GM13977 (cell line): ENCODE measurements at places on chromosomes 11 and 22.
A peak's percentile ranks its signal among the peaks of the same experiment; 100 is the strongest.

DNA sequence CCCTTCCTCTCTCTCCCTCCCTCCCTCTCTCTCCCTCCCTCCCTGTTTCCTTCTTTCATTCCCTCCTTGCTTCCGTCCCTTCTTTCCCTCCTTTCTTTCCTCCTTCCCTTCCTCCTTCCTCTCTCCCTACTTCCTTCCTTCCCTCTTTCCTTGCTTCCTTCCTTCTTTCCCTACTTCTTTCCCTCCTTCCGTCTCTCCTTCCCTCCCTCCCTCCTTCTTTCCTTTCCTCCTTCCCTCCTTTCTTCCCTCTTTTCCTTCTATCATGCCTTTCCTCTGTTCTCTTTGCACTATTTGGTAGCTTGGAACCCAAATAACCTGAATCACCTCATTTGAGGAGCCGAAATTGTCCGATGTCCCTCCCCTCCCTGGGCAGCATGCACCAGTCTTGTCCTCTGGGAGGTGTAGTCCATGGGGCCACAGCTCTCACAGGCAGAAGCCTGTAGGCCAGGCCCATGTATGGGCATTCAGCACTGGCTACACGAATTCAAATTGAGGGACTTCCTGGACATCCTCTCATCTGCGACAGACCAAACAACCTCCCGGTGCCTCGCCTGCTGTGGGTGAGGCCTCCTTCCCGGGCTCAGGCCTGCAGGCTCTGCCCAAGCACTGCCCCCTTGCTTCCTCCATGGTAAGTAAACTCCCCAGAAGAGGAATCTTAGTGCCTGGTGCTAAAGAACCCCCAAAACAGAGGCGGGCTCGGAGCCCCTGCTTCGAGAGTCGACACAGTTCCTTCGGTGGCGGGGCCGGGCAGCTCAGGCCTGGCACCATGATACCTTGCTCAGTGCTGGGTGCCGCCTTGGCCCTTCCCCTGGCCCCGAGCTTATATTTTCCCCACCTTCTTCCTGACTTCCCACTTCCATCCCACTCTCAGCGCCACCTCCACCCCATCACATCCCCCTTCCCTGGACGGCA lies 454.1 kb upstream of the CADM1 start:
- no peak for DNase-seq

DNA sequence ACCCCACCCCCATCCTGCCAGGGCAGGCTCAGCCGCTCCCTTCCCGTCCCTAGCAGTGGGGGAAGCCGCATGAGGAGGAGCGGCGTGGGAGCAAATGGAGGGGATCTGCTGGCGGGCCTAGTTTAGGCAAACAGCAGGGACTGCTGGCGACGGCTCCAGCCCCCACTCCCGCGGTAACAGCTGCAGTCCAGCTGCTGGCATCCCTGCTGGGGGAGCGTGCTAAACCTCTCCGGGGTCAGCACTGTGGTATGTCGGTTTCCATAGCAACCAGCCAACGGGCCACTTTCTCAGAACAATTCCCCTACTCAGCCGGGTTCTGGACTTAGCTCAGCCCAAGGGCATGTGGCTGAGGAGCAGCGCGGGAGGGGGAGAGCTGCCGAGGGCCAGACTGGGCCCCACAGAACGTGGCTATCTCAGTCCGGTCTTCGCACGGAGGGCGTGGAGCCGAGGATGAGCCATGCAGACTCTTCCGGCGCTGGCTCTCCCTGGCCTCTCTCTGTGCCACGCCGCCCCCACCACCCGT lies 98.8 kb downstream of the PKNOX2 start:
- no peak for DNase-seq

DNA sequence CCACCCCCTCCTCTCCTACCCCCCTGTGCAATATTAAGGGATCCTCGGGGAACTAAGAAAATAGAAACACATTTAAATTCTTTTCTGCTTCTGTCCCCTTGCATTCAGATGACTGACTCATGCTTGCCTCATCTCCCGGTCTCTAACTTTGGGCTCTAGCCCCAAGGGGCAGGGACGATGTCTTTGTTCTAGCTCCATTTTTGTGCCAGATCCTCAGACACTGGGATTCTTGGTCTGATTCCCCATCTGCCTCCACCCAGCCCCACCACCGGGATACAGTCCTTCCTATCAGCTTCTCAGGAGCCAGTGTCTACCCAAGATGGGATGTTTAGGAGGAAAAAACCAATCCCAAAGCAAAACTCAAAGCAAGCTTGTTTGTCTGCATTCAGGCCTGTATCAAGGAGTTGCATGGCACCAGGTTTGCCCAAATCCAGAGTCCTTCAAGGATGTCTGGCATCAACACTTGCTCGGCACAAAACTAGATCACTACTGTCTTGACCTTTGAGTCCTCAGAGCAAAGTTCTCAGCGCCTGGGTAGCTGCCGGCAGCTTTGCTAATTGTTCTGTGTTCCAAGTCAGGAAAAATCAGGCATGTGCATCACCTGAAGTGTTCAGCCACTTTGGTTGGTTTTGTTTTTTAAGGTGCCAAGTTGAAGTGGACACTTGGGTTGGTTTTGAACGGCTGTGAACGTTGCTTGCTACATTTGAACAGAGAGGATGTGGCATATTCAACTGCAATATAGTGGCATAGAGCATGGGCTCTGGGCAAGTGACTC lies 212.8 kb downstream of the DSCAML1 start:
- no peak for DNase-seq

- peak; percentile 36 for DNase-seq
These were observed 252.4 kb downstream of the GRM5 start for GRCh38 chr11:88813233-88813915.

DNA sequence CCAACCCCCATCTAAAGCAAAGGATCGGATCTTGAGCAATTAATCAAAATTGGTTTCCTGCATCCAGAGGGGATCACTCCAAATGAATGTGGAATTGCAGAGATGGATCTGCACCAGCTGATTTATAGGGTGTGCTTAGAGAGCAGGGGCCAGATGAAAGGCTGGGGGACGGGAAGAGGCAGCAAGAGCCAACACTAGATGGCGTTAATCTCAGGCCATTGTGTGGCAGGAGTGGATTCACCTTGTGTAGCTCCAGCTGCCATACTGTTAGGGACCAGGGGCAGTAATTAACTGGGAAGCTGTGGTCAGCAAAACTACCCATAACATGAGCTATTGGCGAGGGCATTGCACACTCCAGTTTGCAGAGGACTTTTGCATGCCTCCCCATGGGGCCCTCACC lies 35.6 kb downstream of the SERPINH1 start:
- DNase-seq, result peak; percentile 66

DNA sequence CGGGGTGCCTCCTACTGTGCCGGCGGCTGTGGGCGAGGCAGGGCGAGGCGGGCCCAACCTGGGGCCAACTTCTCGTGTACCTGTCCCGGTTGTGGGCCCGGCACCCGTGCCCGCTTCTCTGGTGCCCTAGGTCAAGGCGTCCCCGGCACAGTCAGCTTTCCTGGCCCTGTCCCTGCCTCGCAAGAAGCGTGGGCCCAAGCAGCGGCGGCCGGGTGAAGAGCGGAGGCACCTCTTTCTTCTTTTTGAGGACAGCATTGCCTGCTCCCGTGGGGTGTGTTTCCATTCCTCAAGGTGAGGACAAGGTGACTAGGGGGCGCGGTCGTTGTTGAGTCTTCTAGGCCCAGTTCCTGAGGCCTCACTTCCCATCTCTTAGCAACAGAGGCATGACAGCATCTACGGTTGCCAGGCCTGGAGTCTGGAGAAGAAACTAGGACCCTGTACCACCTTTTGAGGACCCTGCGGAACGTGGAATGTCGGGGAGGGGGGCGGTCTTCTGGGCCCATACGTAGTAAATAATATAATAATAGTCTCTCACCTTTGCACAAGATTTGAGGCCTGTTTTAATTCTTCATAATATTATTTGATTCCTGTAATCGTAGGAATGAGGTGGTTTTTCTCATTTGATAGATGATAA lies 418 bp downstream of the ACO2 start:
- no peak for DNase-seq

GRCh38 chr22:25146307-25146706 lies 53.4 kb upstream of the CRYBB3 start:
- DNase-seq, result no peak

DNA sequence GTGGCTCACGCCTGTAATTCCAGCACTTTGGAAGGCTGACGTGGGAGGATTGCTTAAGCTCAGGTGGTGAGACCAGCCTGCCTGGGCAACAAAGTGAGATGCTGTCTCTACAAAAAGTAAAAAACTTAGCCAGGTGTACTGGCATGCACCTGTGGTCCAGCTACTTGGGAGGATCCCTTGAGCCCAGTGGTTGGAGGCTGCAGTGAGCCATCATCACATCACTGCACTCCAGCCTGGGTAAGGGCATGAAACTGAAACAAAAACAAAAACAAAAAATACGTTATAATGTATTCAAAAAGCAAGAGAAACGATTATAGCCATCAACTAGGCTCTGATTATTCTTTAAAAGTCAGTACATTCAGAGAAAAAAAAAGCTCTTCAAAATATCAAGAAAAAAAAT lies 62.5 kb downstream of the TCF20 start:
- DNase-seq, result no peak

- no peak for DNase-seq
These were observed 1.5 kb downstream of the FXYD6 start for GRCh38 chr11:117874910-117875381.

GRCh38 chr11:105834461-105834860 lies 187.6 kb downstream of the MSANTD4 start:
- DNase-seq, result no peak

- DNase-seq, result no peak
These were observed 6.3 kb downstream of the CEND1 start for GRCh38 chr11:783581-784015.

- peak; percentile 59 for DNase-seq
These were observed 27.5 kb upstream of the CRYBB3 start for GRCh38 chr22:25172153-25172552.

DNA sequence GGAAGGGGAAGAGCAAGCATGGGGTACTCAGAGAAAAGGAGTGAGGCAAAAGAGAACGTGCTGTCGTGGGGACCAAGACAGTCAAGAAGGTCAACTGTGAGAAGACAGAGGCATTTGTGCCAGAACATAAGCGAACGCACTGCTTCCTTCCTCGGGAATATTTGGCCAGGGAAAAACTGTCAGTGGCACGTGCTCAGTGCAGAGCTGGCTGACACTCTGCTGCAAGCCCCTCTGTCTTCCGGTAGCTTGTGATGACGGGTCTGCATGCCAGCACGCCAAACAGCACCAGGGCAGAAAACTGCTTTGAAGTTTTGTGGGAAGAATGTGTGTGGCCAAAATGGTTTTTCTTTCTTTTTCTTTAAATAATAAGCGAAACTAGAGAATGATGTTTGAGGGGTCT lies 60.6 kb downstream of the SMCO4 start:
- no peak for DNase-seq
